T-helper 2 cell (primary cell): ENCODE measurements at places on chromosomes 16 and 17.

GRCh38 chr17:80940171-80941123, 51.2 kb upstream of the CHMP6 start:
- no peak for DNase-seq

DNA sequence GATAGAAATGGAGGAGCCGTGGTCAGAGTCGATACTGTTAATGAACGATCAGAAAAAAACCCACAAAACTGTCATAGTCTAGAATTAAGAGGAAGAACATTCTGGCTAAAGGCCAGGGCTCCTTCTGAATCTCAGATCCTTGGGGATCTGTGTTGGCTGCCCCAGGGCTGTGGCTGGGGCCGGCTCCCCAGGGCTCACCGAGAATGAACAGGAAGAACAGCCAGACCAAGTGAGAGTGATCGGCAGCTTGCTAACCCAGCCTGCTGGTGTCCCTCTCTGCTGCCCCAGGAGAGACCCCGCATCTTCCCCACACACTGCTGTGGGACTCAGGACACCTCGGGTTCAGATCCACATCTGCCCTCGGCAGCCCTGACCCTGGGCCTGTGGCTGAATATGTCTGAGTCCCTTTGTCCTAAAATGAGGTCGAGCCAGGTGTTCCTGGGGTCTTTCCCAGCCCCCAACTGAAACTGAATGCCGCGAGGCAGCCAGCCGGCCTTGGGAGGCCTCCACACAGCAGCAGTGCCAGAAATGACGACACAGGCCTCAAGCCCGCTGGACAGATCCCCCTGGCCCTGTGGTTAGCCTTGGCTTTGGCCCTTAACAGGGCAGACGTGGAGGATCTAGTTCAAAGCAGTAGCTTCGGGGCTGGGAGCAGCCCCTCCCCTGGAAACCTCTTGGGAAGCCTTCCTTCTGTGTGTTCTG, 23.9 kb upstream of the CLEC18A start:
- no peak for DNase-seq

GRCh38 chr17:65588181-65588808, 26.8 kb upstream of the AXIN2 start:
- no peak for DNase-seq

DNA sequence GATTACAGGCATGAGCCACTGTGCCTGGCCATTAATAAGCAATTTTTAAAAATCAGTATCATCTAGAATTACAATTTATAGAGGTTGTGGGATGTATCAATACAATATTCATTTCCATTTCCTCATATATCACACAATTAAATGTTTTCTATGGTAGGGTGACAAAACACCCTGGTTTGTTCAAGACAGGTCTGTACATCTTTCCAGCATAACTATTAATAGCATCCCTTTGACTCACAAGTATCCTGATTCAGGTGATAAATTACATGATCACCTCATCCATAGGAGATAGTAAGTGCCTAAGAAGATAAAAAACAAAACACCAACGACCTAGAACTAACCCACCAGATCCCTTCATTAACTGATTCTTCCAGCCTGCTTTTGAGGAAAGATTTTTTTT, 13.1 kb downstream of the COIL start:
- no peak for DNase-seq

- no peak for DNase-seq
Observed at GRCh38 chr17:29575511-29576213, 7.2 kb downstream of the TP53I13 start.

GRCh38 chr17:69434164-69434579, 19.7 kb downstream of the MAP2K6 start:
- no peak for DNase-seq
